ENCODE measurements at places on chromosomes 5 and 9.
A peak's percentile ranks its signal among the peaks of the same experiment; 100 is the strongest.

- no peak for DNase-seq
Observed at GRCh38 chr9:18043978-18044377, 430.0 kb upstream of the ADAMTSL1 start.

DNA sequence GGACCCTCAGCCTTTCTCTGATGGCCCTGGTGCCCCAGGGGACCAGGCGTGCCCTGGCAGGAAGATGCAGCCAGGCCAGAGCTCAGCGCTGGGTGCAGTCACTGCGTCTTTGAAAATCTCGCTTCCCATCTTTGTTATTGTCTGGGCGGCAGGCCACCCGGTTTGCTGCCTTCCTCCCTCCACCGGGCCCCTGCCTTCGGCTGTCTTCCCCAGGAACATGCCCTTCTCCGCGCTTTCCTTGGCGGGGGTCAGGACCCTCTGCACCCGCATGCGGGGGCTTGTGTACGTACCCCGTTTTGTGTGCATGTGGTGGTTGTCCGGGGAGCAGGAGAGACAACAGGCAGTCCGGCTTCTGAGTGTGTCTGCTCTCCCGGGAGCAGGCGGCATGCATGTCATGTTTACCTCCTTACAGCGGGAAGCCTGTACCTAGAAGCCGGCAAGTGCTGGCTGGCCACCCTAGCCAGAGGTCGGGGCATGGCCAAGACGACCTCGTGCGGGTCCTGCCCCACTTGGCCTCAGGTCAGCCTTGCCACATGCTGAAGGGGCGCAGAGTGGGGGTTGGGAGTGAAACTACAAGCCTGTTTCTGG lies 49.5 kb downstream of the DAB2IP start:
- no peak for DNase-seq

DNA sequence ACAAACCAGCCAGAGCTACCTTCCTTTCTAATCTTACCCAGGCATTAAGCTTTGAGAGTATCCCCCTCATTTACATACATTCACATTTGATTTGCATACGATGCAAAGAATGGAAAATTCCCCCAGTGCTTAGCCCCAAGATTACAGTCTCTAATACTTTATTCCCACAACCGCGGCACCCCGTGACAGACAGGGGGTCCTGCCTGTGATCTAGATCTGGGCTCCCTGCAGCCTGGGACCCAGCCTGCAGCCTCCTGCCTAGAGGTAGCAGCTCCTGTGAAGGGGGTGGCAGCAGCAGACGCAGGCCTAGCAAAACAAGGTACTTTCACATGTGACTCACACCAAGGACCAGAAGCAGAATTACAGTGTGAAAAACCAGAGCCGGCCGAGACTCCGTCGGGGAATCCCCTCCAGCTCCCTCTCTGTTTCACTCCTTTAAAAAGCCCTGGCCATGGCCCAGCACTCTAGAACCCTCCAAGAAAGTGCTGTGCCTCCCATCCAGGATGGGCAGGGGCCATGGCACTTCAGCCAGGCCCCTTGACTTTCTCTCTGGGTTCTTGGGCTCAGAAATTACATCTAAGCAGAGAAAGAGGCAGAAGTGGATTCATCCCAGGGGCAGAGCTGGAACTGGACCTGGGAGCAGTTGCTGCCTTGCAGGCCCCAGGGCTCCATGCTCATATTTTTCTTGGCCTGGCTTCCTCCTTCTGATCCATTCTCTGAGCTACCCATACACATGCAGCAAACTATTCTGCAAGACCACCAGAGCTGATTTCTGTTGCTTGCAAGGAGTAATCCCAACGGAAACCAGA lies 14.0 kb upstream of the TCF7 start:
- peak; percentile 58 for DNase-seq

- DNase-seq, result no peak
Observed at GRCh38 chr5:176648474-176649194, 1.4 kb downstream of the TSPAN17 start.

DNA sequence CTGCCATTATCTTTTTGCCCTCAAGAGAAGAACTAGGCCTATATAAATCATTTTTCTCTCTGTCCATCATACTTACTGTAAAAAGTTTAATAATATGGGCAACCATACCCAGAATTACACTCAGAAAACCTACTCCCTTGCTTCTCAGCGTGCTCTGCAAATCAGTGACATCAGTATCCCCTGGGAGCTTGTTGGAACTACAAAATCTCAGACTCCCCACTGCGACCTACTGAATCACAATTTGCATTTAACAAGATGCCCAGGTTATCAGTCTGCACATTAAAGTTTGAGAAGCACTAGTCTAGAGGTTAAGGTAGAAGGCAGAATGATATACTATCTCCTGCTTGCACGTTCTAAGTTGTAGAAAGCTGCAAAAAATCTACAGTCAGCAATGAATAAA lies 127.2 kb downstream of the MLLT3 start:
- DNase-seq, result no peak

- no peak for DNase-seq
Observed at GRCh38 chr5:39255406-39255805, 36.0 kb upstream of the FYB1 start.

DNA sequence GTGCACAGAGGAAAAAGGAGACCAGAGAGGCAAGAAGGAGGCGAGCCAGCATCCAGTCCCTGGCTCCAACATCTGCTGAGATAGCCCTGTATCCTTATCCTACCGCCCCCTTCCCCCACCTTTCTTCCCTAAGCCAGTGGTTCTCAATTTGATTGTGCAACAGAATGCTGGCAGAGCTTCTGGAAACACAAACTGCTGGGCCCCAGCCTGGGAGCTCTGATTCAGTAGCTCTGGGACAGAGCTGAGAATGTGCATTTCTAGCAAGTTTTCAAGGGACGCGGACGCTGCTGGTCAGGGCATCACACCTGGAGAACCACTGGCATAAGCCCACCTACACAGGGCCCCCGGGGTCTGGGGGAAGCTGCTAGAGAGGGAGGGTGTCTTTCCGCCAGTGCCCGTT lies 21.1 kb downstream of the AK8 start:
- no peak for DNase-seq

DNA sequence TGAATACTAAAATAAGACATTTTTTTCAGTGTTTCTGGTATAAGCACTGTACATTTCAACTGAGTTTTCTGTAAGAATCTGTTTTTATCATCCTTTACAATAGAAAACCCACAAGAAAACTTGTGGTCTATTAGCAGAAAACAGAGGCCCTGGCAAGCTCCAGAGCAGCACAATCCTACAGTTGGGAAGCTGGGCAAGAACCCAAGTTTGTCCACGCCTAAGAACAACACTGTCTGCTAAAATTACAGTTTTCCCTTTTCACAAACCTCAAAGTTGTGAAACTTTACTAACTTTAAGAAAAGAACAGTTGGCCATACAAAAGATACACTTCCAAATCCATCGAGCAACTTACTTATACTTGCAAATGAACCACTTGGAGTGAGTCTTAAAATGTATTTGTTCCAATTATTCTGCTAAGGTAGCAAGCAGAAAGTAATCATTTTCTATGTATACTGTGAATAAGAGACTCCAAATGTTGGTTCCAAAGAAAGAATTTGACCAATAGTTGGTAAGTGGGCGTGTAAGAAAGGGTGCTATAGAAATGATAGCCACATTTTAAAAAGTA lies 982.0 kb upstream of the ARRDC3 start:
- no peak for DNase-seq

GRCh38 chr5:133605323-133605722 lies 7.0 kb downstream of the FSTL4 start:
- no peak for DNase-seq

- DNase-seq, result no peak
Observed at GRCh38 chr9:121210536-121210935, 8.9 kb upstream of the RAB14 start.

DNA sequence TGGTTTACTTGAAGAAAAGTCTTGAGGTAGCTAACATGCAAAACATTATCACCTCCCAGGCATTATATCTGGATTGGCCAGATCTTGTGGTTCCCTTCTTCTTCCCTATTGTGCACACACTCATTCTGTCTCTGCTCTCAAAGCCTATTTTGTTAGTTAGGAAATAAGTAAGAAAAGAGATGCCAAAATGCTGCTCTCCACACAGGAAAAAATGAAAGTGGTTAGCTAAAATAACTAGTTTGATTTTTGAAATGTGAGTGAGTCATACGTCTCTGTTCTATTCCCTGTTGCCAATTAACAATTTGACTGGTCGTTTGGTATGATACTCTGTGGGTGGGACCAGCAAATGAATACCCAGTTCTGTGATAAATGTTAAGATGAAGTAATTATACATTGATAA lies 28.1 kb downstream of the LMNB1 start:
- DNase-seq, result no peak

DNA sequence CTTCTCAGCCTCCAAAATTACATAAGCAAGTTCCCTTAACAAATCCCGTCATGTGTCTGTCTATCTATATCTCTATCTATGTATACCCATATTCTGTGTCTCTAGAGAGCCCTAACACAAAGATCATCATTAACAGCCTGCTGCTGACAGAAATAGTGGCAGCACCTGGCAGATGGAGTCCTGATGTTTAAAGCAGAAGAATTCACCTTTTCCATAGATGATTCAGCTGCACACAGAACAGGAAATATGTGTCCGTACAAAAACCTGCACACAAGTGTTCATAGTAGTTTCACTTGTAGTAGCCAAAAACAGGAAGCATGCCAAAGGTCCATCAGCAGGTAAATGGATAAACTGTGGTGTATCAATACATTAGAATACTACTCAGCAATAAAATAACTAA lies 45.0 kb upstream of the ACO1 start:
- DNase-seq, result no peak

- DNase-seq, result no peak
Observed at GRCh38 chr9:85401998-85402397, 339.8 kb downstream of the AGTPBP1 start.

GRCh38 chr9:82582693-82583092 lies 480.2 kb downstream of the RASEF start:
- DNase-seq, result no peak

- DNase-seq, result no peak
Observed at GRCh38 chr9:135517407-135517822, 3.8 kb upstream of the LCN1 start.

DNA sequence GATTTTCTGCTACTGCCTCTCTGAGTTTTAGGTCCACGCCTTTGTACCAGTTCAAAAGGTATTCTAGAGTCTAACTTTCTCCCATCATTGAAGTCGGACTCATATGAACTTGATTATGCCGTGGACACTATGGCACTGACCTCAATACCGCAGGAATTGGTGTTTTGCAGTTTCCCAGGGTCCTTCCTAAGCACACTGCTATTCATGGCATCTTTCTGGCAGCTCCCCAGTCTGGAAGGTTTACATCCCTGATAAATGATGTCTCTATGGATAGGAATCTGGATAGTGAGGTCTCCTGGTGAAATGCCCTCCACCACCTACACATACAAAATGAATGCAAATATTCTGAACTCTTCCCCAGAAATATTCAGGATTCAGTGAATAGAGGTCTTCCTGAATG lies 422.2 kb downstream of the CTNND2 start:
- no peak for DNase-seq

- DNase-seq, result no peak
Observed at GRCh38 chr9:89519366-89519805, 21.5 kb upstream of the SEMA4D start.

- DNase-seq, result no peak
Observed at GRCh38 chr5:90135779-90136378, 273.7 kb downstream of the CETN3 start.

GRCh38 chr5:171337210-171337569 lies 28.1 kb downstream of the TLX3 start:
- no peak for DNase-seq

- DNase-seq, result peak; percentile 22
Observed at GRCh38 chr5:157342822-157343402, 77.0 kb downstream of the CYFIP2 start.

- no peak for DNase-seq
Observed at GRCh38 chr5:31863991-31864411, 225.1 kb downstream of the PDZD2 start.

DNA sequence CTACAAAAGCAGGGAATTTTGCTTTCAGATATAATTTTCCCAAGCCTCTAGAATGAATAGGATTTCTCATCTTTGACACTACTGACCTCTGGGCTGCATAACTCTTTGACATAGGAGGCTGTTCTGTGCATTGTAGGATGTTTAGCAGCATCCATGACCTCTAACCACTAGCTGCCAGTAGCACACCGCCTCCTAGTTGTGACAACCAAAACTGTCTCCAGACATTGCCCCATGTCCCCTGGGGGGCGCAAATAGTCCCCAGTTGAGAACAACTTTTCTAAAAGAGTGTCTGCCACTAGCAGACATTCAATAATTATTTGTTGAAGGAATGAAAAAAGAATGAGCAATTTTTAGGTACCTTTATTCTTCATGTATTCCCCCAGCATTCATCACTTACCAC lies 51.8 kb downstream of the POU4F3 start:
- no peak for DNase-seq

GRCh38 chr9:74817281-74817810 lies 70.4 kb downstream of the TRPM6 start:
- DNase-seq, result no peak

- DNase-seq, result no peak
Observed at GRCh38 chr5:172611913-172612312, 29.1 kb upstream of the NEURL1B start.

DNA sequence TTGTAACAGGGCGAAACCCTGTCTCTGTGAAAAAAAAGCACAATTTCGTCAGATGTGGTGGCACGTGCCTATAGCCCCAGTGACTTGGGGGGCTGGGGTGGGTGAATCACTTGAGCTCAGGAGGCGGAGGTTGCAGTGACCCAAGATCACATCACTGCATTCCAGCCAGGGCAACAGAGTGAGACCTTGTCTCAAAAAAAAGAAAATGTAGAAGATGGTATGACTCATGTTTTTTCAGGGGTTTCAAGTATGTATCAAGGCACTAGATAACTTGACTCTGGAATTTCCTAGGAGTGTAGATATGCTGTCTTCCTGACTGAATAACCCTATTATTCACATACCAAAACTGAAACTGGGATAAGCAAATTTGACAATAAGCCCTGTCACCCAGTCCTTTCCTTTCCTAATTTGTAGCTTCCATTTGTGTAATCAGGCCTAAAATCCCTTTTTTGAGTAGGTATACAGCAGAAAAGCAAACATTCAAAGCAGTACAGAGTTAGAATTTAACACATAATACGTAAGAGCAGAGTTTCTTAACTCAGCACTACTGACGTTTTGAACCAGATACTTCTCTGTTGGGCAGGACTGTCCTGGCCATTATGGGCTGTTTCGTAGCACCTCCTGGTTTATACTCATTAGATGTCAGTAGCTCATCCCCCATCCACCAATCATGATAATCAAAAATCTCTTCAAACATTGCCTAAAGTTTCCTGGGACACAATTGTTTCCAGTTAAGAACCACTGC lies 17.3 kb upstream of the ANKRD18B start:
- DNase-seq, result no peak

DNA sequence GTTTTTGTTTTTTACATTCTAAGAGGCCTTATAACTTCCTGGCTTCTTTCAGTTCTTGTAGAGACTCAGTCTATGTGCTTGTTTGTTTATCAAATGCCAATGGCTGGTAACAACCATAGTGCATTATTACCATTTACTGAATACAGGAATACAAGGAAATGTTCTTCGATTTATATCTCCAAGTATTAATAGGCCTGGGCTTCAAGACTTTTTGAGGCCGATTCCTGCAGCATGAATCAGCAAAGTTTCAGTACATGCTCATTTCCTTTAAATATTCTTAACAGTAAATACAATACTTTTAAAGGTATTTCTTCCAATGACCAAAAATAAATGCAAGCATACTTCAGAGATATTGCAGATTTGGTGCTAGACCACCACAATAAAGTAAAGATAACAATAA lies 535.3 kb downstream of the EFNA5 start:
- no peak for DNase-seq

GRCh38 chr9:129576546-129577543 lies 44.1 kb downstream of the C9orf50 start:
- no peak for DNase-seq

- DNase-seq, result no peak
Observed at GRCh38 chr5:107385708-107386107, 285.0 kb downstream of the EFNA5 start.

- no peak for DNase-seq
Observed at GRCh38 chr9:105144841-105145240, 99.6 kb upstream of the SLC44A1 start.
